Fibroblast of the aortic adventitia (primary cell): ENCODE measurements at places on chromosomes 6 and 20. TPM values are rescaled to one million over a fixed set of nuclear protein-coding genes. Genes with fewer than 3 reads are reported as not detected.
A peak's percentile ranks its signal among the peaks of the same experiment; 100 is the strongest.

Gene SLC17A5
- 13.8 and 38.2 TPM in 2 replicates for total RNA-seq

GRCh38 chr6:14258117-14258516 lies 140.5 kb downstream of the CD83 start:
- peak; percentile 45 for DNase-seq

- no peak for DNase-seq
Measured at GRCh38 chr6:41523915-41524633, 22.1 kb upstream of the FOXP4 start.

DNA sequence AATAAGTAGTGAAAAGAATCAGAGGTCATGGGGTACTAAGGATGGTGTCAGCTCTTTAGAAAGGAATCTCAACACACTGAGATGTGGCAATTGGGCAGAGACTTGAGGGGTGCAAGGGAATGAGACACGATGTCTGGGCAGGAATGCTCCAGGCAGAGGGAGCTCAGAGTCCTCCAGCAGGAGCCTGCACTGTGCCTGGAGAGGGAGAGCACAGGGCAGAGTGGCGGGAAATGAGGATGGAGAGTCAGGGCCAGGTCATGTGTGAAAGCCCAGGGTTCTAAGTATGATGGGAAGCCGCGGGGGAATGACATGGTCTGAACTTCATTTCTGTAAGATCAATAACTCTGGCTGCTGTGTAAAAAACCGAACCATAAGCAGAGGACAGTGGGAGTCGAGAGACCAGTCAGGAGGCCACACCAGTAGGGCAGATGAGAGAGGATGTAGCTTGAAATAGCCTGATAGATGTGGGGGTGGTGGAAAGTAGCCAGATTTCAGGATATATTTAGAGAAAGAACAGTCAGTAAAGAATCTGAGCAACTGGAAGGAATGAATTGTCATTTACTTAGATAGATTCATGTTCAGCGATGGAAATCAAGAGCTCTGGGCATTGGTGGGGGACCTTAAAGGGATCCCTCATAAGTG lies 133.4 kb upstream of the DTNBP1 start:
- no peak for DNase-seq
